Ecto neural progenitor cell (in vitro differentiated cells): ENCODE measurements at places on chromosomes 5 and 9.

- no peak for DNase-seq
Measured at GRCh38 chr5:90983711-90984124, 399.4 kb downstream of the ARRDC3 start.

DNA sequence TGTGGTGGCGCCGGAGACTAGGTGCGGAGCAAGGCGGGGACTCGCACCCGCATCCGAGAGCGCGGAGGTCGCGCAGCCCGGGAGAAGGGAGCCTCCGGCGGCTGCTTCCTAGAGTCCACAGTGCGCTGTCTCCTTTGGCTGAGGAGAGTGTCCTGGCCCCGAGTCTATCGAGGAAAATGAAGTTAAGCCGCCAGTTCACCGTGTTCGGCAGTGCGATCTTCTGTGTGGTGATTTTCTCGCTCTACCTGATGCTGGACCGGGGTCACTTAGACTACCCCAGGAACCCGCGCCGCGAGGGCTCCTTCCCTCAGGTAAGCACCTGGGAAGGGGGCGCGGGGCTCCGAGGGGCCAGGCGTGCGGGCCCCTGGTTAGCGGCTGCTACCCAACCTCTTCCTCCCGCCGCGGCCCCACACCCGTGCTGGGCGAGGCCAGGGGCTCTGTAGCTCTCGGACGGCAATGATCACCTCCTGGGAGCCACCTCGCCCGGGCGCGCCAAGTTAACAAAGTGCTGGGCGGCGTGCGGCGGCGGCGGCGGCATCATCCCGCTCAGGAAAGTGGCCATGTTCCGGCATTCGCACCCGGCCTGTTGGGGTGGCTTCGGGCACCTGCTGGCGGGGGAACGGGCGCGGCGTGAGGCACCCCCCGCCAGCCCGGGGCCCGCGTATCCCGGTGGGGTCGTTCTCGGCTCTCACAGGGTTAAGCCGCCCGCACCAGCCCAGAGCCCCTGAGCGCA lies 681 bp downstream of the MAN2A1 start:
- DNase-seq: peak; percentile 61

- peak; percentile 85 for DNase-seq
Measured at GRCh38 chr9:126516936-126517832, 96.5 kb upstream of the LMX1B start.

DNA sequence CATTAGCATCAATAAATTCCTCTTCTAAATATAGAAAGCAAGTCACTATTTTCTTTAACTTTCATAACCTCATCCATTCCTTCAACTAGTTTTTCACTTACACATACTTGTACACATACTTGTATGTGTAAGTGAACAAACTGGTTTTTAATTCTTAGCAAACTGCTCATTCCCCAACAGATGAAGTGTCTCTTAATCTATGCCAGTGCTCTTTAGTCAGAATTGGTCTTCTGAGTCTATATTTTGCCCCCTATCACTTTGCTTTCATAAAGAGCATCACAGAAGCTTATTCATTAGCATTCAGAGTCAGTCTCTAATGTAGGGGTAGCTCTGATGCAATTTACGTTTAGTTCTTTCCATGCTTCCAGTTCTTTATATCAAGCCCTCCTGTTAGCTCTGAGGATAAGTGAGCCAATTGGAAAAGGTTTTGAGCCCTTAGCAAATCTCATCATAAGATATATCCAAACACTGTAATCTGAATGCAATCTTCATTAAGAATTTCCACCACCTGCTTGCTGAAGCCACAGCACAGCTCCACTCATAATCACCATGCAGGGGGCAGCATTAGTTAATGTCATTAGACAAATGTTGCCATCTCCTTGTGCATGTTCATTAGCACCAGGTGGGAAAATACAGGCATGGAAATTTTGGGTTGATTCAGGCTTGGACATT lies 178.5 kb upstream of the SLC24A2 start:
- no peak for DNase-seq

- DNase-seq: peak; percentile 55
Measured at GRCh38 chr5:126525630-126526245, 69.3 kb downstream of the ALDH7A1 start.

DNA sequence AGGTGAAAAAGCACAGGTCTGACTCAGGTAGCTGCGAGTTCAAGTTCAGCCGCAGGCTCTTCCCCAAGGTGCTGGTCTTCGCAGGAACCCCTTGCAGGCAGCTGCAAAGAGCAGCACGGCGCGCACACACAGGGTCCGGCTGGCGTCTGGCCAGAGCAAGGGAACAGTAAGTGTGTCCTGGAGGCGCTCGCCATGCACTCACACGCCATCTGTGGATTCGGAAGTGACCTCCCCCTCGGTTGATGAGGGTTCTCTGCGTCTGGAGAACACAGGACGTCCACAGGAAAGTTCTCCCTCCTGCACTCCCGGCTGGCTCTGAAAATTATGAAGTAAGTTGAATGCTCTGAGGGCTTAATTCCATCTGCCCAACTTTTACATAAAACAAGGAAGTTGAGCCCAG lies 14.0 kb upstream of the EGFL7 start:
- no peak for DNase-seq

DNA sequence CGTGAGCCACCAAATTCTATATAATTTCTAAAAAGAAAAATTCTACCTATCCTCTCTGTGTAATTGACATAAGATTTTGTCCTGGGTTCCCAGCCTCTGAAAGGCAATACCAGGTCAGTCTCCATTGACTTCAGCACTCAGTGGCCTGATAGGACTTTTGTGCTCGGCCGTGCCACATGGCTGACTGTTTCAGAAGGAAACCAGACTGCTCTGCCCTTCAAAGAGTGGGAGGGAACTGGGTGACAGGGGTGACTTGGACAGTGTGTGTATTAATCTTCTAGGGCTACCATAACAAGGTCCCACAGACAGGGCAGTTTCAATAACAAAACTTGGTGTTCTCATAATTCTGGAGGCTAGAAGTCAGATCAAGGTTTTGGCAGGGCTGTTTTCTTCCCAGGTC lies 43.0 kb downstream of the ARHGAP26 start:
- no peak for DNase-seq

GRCh38 chr5:178392931-178393394 lies 160.4 kb upstream of the PHYKPL start:
- no peak for DNase-seq

GRCh38 chr5:126937771-126938170 lies 92.6 kb downstream of the MARCHF3 start:
- DNase-seq: no peak

DNA sequence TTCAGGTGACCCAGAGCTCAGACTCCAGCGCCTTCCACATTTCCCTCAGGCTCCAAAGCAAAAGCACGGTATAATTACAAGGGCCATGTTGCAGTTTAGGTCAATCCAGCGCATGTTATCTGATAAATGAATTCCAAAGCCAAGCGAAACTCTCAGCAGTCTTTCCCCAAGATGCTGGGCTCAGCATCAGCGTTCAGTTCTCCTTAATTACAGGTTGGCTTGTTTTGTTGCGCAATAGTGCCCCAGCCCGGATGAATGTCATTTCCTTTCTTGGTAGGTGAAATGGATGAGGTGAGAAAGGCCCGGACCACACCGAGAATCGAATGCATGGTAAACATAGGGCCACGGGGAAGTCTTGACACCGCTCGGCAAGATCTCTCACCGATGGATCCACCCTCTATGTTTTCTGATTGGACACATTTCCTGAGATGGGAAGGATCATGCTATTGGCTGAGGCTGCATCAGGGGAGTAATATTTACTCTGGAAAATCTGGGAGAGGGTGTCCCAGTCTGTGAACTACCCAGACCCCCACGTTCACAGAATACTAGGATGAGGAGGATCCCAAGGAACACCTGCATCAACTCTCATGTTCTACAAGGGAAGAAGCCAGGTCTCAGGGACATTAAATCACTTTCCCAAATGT lies 221.2 kb upstream of the ANKRD55 start:
- no peak for DNase-seq

DNA sequence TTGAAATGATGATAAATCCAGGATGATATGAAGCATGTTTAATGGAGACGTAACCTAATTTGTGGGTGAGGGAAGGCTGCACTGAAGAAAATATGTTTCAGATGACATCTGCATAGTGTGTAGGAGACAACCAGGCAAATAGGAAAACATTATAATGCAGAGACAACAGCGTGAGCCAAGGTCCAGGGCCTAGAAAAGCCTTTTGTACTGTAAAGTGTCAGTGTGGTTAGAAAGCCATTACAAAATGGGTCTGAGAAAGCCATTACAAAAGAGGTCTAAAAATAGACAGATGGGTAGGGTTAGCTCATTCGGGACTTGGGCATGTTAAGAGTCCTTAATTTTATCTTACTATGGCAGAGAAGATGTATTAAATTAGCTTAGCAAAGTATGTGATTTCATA lies 14.9 kb upstream of the GABRG2 start:
- no peak for DNase-seq

- no peak for DNase-seq
Measured at GRCh38 chr5:41842777-41843176, 27.4 kb downstream of the OXCT1 start.

GRCh38 chr9:112408275-112408674 lies 28.4 kb downstream of the HSDL2 start:
- no peak for DNase-seq

GRCh38 chr9:107738789-107739188 lies 249.2 kb upstream of the KLF4 start:
- no peak for DNase-seq

- DNase-seq: no peak
Measured at GRCh38 chr9:134185536-134186011, 21.2 kb upstream of the RNU6ATAC start.

- no peak for DNase-seq
Measured at GRCh38 chr5:96671441-96671840, 9.3 kb downstream of the CAST start.

DNA sequence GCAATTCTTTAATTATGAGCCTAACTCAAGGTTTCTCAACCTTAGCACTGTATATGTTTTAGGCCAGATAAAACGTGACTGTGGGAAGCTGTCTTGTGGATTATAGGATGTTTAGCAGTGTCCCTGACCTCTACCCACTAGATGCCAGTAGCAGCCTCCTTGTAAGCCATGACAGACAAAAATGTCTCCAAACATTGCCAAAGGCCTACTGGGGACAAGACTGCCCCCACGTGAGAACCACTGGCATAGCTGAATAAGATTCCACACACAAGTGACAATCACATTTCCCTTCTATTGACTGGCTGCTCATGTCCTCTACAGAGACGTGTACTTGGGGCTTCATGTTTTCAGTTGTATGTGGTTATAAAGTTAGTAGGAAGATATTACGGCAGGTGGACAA lies 55.4 kb downstream of the GOLM1 start:
- DNase-seq: no peak

DNA sequence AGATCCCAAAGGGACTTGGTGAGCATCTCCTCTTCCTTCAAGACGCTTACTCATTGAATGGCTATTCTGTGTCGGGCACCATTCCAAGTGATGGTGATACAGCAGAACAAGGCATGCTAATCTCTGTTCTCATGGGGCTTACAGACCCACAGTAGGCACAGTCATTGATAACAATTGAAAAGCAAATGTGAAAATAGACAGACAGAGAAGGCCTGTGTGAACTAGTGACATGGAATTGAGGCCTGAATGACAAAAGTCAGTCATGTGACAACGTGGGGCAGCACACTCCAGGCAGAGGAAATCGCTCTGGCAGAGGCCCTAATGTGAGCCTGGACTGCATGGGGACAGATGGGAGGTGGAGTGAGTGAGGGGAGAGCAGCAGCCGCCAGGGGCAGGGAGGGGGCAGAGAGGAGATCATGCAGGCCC lies 70.7 kb upstream of the CPLX2 start:
- DNase-seq: no peak

GRCh38 chr5:55540525-55540924 lies 5.8 kb upstream of the PLPP1 start:
- no peak for DNase-seq

DNA sequence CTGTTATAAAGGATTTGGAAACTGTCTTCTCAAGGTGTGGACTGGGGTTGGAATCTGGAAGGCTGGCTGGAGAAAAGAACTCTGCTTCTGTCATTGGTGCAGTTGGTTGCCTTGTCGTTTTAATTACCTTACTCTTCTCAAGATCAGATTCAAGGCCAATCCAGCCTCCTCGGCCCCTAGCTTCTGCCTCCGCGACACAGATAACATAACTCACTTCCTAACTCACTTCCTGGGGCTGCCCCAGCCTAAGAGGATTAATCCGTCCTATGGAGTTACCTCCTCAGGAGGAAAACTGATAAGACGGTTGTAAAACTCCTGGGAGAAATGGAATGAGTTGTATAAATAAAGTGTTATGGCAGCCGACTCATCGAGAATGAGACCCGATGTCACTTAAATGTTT lies 389.1 kb upstream of the WWC1 start:
- no peak for DNase-seq

DNA sequence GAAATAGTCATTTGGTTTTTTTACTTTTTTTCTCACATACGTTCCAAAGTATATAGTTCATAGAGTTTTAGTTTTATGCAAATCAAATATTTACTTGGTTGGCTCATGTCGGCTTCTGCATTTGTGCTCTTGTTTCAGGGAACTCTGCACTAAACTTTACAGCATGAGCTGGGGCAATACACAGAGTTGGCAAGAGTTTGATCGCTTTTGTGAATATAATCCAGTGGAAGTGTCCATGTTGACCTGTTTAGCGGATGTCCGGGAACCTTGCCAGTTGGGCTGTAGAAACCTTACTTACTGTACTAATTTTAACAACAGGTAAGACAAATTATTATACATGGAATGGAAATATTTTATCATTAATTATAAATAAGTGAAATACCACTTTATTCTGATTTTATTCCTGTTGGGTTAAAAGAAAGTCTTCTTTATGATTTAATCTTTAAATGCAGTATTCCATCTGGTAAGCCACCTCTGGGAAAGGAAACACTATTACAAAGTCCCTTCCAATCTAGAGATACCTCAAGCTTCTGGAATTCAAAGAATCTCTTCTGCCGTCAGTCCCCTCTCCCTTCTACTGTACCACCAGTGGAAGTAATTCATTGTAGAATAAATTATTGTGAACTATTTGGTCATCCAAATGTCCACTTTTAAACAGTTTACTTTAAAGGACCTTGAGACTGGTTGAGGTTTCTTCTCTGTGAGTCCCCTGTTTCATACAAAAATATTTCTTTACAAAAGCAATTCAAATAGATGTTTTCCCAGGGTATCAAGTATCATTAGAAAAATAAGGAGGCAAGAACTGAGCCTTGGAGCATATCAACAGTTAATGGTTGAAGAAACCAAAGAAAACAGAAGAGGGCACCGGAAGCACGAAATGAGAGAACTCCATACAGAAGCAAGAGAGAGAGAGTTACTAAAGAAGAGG lies 45.2 kb upstream of the GLIPR2 start:
- no peak for DNase-seq
